Karpas-422 (cell line): ENCODE measurements at places on chromosomes 1 and 21.

DNA sequence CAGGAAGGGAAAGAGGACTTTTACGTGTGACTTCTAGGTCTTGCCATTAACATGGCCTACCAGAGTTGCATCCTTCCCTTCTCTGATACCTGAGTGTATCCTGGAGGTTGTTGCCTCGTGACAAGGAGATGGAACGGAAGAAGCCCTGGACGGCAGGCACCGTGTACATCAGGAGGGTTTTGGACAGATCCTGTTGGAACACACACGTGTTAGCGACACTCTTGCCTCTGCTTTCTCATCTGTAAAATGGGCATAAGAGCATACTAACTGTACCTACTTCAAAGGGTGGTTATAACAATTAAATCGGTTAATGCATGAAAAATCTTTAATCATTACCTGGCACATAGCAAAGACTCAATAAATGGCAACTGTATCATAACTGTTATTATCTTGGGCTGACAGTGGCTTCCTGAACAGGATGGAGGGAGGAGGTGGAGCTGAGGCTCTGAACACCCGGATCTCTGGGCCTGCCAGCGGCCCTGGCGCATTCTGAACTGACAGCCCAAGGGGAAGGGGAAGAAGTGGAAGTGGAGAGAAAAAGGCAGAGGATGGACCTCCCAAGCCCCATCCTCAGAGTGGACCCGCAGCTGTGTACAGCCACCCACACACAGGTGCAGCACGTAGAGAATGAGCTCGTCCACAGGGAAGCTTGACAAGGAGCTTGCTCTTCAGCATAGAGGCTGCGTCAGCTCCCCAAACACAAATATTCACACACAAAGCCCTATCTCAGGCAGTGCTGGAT lies 30.2 kb upstream of the EXOSC10 start:
- no peak overlapping the region for H3K4me3 ChIP-seq
- no peaks in the 10 kb centered on the region for H3K27me3 ChIP-seq
- no peaks in the 10 kb centered on the region for H3K4me1 ChIP-seq
- no peak overlapping the region for H3K27ac ChIP-seq

DNA sequence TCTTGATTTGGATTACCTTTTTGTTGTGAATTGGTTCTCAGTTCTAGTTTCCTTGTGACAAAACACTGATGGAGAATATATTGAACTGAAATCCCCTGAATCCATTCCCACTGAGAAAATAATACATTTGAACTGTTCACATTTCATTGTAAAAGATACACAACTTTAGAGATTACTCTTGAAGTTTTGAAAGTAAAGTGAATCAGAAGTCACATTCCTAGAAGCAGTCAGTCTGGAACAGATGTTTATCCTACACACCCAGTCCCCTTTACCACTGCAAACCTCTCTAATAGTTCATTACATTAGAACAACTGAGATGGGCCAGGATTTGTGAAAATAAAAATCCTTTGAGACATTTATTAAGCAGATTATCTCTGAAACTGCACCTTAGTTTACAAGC lies 3.4 kb downstream of the RERE start:
- DNase-seq: no peak
- H3K36me3 ChIP-seq: no peaks in the 10 kb centered on the region
- H3K4me3 ChIP-seq: no peak overlapping the region
- H3K4me1 ChIP-seq: peaks cover 32% of the 10 kb centered on the region

GRCh38 chr1:162022626-162023025 lies 1.0 kb downstream of the OLFML2B start:
- H3K27me3 ChIP-seq: peaks cover 2% of the 10 kb centered on the region; the same call in 1 of the 2 replicates
- H3K36me3 ChIP-seq: no peaks in the 10 kb centered on the region
- no peak overlapping the region for H3K27ac ChIP-seq
- no peak for DNase-seq
- H3K4me1 ChIP-seq: peaks cover 36% of the 10 kb centered on the region

DNA sequence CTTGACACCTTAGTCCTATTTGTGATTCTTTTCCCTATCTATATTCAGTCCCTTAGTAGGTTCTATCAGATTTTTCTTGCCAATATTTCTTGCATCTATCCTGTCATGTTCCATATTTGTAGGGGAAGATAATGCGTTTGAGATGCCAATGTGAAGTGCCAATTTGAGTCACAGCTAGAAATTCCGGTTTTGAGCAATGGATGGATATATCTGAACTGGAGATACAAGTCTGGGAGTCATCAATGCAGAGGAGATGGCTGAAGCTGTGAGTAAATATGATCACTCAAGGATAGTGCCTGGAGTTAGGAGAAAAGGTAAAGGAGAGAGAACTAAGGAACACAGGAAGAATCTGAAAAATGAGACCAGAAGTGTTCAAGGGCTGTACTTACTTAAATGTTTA lies 93.8 kb downstream of the COQ8A start:
- H3K4me1 ChIP-seq: peaks cover 5% of the 10 kb centered on the region
- H3K36me3 ChIP-seq: no peaks in the 10 kb centered on the region
- H3K4me3 ChIP-seq: no peak overlapping the region
- DNase-seq: no peak

- DNase-seq: no peak
- no peaks in the 10 kb centered on the region for H3K4me1 ChIP-seq
Observed at GRCh38 chr21:35895598-35895997, 164.7 kb downstream of the SETD4 start.

DNA sequence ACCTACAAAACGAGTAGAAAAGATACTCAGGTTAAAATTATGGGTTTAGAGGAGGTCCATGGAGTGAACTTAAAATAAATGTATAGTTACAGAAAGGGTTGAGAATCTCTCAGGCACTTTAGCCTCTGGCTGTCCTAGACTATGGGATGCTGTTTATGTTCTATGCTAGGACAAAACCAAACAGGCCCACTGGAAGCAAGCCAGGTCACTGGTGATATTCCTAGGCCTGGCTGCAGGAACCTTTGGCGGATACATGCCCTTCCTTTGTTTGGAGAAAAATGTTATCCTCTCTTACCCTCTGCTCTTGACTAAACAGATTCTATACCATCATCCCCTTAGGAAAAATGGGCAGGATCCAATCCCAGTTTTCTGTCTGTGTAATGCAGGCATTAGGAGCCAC lies 90.7 kb upstream of the DUSP10 start:
- H3K27me3 ChIP-seq: no peaks in the 10 kb centered on the region
- no peak overlapping the region for H3K27ac ChIP-seq
- DNase-seq: no peak
- H3K36me3 ChIP-seq: no peaks in the 10 kb centered on the region

- H3K27me3 ChIP-seq: no peaks in the 10 kb centered on the region
- DNase-seq: peak; percentile 73
- peak overlapping the region; percentile 68 for H3K27ac ChIP-seq
- H3K4me1 ChIP-seq: peaks cover 43% of the 10 kb centered on the region
- peak overlapping the region; percentile 75 for H3K4me3 ChIP-seq
Observed at GRCh38 chr1:232951180-232951579, 769 bp downstream of the NTPCR start.

DNA sequence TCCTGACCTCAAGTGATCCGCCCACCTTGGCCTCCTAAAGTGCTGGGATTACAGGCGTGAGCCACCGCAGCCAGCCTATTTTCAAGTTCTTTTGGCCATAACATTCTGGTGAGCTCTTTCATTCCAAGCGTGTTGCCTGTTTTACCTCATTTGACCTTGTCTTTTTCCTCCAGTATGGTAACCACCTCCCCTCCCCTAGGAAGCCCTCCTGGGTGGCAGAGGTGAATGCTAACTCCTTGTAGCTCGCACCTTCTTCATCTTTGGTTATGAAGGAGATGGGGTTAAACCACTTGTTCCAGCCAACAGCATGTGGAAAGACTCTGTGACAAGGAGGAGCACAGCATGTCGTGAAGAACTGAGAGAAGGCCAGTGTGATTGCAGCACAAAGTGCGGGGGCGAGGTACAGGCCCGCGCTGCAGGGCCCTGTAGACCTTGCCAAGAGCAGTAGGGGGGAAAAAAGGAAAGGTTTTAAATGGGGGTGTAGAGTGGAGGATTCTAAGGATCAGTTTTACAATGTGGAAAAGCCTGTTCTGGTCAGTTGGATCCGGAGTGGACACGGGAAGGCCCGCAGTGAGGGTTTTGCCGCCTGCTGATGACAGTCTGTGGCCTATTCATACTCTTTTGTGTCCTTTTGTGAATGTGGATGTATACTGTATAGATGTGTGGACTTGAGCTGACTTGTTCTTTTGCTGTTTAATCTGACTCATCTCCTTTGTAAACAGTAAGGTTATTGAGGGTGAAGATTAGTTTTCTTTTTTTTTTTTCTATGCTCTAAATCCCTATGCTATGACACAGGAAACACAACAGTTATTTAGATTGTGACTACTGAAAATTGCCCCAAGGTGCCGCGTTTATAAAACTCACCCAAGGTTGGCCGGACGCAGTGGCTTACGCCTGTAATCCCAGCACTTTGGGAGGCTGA lies 7.5 kb upstream of the ZNF436 start:
- DNase-seq: peak; percentile 26
- H3K4me1 ChIP-seq: no peaks in the 10 kb centered on the region
